ENCODE measurements at places on chromosomes 1 and 21. TPM values are rescaled to one million over a fixed set of nuclear protein-coding genes. Genes with fewer than 3 reads are reported as not detected.

- DNase-seq = no peak
Observed at GRCh38 chr1:229035054-229035747, 235.7 kb upstream of the RAB4A start.

The GPR3 gene
- not detected for total RNA-seq

DNA sequence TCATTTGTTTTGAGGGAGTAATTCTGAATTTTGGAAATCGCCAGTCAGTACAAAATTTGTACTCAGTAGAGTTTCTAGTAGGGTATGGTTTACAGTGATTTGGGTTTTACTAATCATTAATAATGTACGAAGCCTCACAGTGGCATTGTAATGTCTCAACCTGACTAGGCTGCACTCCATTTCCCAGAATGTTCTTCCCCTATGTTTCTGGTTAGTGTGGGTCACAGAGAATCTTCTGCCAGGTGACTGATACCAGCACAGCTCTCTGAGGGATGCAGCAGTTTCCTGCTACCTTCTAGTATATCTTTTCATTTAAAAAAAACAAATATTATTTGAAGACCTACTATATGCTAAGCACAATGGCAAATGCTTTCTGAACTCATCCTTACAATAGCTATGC is 112.9 kb downstream of the PTPN14 start:
- DNase-seq = no peak

- peak; percentile 18 for DNase-seq
Observed at GRCh38 chr1:221575605-221576004, 166.3 kb downstream of the DUSP10 start.

DNA sequence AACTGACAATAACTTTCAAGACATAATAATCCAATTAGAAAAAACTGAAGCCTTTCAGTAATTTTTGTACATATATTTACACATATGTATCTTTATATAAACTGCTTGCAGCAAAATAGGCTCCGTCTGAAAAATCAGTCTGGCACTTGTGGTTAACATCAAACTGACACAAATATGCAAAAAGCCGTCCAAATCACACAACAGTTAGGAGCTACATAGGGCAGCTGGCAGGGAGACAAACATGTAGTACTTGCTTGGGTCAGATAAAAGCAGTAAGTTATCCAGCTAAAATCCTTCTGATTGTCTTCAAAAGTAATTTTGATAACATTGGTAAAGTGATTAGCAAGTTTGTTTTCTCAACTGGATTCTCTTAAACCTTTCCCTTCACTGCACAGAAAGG is 14.7 kb upstream of the GUCA2A start:
- DNase-seq = no peak

- DNase-seq = no peak
Observed at GRCh38 chr1:167518331-167518700, at the start of gene CD247. Gene CD247, minus strand, starts transcription at chr1:167518529. Its CDS starts 64 bp downstream, at chr1:167518465.

The HENMT1 gene
- not detected for total RNA-seq

- no peak for DNase-seq
Observed at GRCh38 chr1:162886705-162887104, 25.7 kb upstream of the CCDC190 start.
